Caki2 (cell line): ENCODE measurements at places on chromosomes 11 and 22.

DNA sequence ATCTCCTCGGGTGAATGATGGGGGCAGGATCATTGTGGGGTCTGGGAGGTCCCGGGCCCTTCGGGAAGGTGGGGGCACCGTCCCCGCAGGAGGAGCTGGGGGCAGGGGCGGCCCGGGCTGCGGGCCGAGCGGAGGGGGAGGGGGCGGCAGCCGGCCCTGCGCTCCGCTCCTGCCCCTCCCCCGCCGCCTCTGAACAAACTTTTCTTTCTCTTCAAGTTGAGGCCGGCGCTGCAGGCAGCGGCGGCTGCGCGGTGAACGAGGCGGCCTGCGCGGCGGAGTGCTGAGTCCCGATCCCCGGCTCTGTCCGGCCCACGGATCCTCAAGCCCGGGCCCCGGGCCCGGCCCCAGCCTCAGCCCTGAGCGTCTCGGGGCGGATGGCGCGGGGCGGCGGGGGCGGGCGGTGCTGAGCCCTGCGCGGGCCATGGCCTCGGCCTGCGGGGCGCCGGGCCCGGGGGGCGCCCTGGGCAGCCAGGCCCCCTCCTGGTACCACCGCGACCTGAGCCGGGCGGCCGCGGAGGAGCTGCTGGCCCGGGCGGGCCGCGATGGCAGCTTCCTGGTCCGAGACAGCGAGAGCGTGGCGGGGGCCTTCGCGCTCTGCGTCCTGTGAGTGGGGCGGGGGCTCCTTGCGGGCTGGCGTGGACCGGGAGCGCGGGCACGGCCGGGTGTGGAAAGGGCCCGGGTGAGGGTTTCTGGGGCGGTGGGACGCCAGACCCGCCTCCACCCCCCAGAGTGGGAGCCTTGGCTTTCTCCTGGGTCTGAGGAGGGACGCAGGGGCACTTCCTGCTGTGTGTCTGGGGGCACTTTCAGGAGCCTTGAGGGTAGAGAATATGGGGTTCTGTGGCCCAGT is at the start of gene INPPL1:
Gene INPPL1 (plus strand): TSS at position 204 of the 847 bp plus-strand sequence. CDS start 218 bp downstream, at position 422.
- DNase-seq, result no peak

GRCh38 chr22:20885557-20886323 is 26.9 kb downstream of the SNAP29 start:
- DNase-seq, result peak; percentile 88

DNA sequence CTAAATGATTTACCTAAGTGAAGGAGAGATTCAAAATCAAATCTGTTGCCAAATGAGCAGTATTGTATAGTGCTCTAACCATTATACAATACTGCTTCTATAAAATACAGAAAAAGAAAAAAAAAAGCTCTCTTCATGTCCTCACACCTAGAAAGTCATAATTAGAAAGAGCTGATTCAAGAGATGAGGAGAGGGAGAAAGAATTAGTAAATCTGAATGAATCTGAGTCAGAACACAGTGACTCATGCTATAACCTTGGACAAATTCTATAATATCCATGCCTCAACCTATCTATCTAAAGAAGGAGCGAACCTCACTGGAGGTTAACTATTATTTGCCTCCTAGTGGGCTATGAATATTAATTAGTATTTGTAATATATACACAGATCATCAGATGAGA is 29.4 kb downstream of the AMBRA1 start:
- DNase-seq, result peak; percentile 7

DNA sequence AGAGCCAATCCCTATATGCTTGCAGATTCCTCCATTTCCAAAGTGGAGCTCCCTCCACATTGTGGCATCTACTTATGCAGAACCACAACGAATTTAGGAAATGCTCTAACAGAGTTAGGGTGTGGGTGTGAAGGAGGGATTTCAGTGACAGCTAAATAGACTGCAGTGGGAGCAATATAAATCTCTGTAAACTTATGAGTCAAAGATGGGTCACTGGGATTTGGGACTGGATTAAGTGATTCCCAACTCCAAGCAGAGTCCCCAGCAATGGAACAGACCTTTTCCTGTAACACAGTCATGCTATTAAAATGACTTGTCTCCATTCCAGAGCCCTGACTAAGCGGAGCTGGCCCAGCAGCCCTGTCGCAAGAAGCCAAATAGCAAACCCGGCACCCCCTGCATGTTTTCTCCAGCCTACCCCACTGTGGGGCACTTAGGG is 36.6 kb downstream of the RPL27A start:
- peak; percentile 31 for DNase-seq

DNA sequence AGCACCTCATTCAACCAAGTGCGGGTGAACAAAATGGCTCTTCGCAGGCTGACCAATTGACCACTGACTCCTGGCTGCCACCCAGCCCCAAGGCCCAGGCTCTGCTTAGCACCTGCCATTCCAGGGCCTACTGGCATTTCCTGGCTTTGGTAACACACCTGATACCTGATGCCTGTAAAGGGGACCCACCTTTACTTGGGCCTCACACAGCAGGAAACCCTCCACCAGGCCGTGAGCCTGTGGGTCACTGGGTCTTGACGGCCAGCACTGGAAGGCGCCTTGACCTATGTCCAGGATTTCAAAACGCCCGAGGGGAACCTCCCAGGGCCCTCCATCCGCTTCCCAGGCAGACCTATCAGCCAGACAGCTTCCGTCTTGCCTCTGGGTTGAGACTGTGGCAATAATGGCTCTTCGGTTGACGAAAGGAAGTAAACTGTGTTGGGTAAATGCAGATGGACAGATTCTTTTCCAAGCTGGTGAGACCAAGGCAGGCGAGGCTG is 16.8 kb upstream of the TMEM184B start:
- no peak for DNase-seq

DNA sequence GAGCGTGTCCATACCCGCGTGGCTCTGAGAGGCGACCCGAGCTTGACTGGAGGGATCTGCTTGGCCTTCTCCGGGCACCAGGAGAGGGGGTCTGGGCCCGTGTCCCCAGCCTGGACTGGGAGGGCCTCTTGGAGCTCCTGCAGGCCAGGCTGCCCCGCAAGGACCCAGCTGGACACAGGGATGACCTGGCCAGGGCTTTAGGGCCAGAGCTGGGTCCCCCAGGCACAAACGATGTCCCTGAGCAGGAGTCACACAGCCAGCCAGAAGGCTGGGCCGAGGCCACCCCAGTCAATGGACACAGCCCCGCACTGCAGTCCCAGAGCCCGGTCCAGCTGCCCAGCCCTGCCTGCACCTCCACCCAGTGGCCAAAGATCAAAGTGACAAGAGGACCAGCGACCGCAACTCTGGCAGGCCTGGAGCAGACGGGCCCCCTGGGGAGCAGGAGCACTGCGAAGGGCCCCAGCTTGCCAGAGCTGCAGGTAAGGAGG is 38.2 kb downstream of the TRIOBP start:
- DNase-seq, result peak; percentile 42

DNA sequence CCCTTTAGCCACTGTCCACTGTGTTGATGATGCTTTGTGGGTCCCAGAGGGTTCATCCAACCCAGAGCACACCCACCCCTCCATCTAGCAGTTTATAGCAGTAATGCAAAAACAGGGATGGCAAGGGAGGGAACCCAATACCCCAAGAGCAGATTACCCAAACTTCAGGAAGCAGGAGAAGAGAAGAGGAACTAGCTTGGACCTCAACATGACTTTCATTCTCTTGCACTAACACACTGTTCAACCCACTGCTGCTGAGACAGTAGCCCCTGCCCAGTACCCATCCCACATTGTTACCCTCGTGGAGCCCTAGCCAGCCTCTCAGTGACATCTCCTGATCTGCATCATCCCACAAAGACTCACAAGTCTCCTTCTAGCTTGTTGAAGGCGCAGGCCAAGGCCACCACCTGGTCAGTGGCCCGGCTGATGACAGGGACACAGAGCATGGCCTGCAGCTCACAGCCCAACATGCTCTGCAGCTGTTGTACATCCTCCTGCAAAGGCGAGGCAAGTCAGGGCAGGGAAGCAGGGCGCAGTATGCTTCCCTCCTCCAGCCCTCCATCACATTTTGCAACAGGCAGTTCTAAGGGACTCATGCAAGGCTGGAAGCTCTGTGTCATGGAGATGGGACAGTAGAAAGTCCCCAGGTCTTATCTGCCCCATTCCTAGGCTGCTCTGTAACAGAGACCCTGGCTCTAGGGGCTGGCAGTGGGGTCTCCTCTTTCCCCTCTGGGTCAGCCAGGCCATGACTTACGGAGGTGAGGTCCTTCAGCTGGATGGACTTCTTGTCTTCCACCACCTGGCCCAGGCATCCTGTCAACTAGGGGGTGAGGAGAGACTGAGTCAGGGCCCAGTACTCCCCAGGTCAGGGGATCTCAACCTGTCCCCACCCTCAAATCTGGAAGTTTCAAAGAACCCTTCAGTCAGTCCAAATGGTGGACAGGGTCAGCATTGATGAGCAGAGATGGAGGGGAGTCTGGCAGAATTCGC is 85.5 kb downstream of the PDE2A start:
- DNase-seq, result no peak

- DNase-seq, result no peak
Observed at GRCh38 chr22:31155422-31155821, 4.6 kb upstream of the RNF185 start.

DNA sequence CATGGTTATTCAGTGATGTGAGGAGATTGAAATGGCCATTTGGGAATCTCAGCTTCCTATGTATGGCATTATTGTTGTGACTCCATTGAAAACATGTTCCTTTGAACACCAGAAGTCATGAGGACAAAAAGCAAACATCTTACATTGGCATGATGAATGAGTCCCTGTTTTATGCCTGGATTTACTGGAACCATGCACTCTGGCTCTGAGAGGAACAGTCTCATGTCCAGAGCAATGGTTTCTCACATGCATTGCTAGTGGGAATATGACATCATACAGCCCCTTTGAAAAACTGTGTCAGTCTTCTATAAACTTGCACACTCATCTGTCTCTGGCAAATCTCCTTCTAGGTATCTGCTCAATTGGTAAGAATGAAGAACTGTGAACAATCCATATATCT is 3.4 kb upstream of the KDM4F start:
- no peak for DNase-seq

DNA sequence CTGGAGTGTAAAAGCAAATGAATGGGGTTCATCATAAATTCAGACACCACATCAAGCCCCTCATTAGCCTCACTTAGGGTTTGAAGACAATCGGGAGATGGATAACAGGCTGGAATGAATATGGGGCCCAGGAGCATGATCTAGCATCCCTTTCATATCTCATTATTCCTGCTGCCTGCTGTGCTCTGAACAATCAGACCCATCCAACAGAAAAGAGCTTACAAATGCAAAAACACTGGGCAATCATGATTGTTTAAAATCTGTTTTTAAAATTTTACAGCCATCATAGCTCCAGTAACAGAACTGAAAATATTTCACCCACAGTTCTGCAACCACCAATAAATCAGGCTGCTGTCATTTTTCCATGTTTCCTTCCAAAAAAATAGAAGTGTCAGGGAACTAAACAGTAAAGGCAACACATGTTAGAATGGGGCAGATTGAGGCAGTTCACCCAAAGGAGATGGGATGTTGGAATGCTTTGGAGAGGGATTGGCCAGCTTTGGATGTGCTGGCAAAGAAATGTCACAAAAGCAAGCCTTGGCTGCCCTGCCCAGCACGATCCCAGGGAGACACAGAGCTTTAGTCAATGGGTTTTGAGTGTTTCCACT is 47.8 kb upstream of the BMAL1 start:
- no peak for DNase-seq

DNA sequence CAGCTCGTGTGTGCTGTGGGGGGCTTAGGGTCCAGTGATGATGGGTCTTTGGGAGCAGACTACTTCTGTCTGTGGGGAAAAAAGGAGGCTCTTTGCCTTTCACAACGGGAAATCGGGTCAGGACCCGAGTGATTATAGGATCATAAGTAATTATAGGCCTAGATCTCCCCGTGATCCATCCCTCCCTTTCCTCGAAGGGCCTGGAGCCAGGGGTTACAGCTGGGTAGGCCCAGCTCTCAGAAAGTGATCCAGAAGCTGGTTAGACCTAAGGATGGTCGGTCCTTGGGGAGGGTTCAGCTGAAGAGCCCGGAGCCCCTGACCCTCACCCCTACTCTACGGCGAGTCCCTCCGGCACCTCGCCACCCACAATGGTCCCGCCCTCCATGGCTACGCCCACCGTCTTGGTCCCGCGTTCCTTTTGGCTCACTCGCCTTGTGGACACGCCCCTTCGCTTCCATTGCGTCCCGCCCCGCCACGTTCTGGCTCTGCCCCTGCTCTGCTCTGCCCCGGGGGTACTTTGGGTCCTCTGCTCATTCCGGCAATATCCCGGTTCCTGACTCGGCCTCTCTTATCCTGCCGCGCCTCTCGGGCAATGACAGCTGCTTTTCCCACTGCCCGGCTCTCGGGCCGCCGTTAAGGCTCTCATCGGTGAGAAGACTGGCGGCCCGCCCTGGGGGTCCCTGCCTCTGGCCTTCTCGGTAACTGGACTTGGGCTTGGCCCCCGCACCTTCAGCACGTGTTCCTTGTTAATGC is 5.0 kb downstream of the IGSF22 start:
- peak; percentile 55 for DNase-seq

- DNase-seq, result no peak
Observed at GRCh38 chr11:26997378-26997777, 3.5 kb downstream of the FIBIN start.

- DNase-seq, result no peak
Observed at GRCh38 chr11:121066623-121067022, 34.4 kb upstream of the TECTA start.

DNA sequence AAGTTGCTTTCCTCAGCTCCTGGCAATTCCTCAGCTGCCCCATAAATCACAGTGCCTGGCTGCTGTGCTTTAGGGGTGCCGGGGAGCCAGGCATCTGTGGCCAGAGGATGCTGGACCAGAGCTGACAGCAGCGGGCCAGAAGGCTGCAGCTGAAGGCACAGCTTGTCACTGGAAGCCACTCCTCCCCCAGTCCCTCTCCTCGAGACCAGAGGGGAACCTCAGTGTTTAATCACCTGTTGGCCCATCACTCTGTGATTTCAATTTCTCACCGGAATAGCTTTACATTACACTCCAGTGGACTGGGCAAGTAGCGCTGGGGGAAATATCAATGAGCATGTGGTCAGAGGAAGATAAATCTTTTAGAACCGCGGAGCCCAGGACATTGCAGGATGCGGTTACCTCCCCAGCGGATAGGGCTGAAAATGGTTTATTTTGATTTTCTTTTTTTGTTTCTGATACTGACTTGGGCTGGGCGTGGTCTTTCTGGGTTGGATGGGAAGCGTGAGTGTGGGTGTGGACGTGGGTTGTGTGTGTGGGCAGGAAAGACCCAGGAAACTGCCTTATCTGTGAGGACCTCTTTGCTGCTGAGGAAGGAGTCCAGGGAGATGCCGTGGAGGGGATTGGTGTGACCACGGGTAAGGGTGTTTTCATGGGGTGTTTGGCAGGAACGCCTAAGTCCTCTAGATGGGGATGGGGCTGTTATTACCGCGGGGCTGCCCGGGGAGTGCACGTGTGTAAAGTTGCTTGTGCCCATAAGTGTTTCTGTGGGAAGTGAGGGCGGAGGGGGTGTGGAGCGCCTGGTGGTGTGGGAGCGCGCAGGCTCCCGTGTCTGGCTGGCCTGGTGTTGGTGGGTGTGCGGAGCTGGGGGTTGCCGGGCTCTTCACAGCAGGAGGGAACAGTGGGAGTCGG is 4.0 kb downstream of the DAGLA start:
- DNase-seq, result no peak
